ENCODE measurements at places on chromosomes 4 and X.

DNA sequence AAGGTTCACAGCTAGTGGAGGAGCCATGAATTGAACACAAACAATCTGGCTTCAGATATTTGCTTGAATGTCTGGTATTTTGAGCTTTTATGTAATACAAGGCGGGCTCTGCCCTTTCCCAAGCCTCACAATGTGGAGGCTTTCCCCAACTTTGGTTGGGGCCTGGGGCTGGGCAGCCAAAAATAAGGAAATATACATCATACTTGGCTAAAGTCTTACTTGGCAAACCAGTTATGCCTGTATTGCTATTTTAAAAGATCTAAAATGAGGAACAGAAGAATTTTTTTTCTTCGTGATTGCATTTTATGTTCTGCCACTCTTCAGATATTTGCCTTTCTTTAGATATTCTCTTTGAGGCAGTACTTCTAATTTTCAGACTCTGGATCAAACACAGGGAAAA is 26.1 kb downstream of the ARFIP1 start:
- no peak for DNase-seq

GRCh38 chr4:148808416-148808815 is 366.2 kb upstream of the NR3C2 start:
- no peak for DNase-seq

DNA sequence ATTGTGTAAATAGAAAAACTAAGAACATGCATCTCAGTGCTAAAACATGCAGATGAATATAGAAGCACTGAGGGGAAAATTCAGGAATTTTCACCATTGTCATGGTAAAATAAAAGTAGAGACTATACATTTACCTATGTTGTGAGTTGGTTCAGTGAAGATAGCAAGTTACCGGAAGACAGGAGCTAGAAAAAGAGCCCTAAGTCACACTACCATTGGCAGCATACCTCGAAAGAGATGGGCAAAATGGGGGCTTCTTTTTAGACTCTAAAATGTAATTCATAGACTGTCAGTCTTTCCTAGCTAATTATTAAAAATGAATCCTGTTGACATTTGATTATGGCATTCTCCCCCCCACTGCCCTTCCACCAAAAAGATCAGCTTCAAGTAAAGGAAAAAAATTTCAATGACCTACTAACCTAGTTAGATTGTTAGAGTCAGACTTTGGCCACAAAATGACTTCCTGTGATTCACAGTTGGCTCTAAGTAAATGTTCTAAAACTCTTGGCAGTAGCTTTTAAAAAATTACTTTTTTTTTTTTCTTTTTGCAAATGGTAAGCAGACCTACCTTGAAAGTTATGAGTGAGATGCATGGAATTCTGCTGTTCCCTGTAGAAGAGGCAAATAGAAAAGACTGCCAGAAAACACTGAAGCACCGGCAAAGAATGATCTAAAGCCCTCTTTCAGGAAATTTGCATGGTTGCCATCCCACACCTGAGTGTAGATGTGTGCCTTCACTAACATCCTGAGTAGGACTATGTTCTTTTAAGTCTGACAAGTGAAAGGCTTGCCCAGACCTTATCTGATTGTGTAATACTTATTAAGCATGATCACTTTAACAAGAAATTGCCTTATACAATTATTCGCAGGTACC is 26.4 kb upstream of the ARSJ start:
- no peak for DNase-seq

- DNase-seq = no peak
Observed at GRCh38 chr4:8331575-8331955, 62.0 kb downstream of the HTRA3 start.

DNA sequence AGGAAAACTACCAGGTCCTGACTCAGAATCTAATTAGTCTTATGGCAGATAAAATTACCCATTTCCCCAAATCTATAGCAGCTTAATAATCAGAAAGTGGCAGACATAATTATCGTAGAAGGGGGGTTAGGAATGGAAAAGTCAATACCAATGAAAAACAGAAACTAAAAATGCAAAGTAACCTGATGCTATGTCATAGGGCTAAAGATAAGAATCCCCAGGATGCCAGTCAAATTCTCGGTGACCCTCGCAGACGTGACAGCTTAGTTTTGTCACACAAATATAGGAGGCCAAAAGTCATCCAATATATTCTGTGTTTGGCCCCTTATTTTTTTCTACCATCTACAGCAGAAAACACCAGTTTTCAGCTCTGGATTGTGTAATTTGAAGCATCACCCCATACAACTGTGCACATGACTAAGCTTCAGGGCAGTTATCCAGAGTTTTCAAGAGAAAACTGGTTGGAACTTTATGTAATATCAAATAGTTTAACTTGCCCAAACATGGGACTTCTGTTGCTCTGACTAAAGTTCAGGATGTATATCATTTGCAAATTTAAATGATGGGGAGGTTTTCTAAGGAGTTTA is 30.9 kb downstream of the RASSF6 start:
- no peak for DNase-seq

GRCh38 chr4:75545526-75545925 is 10.3 kb upstream of the ODAPH start:
- no peak for DNase-seq

- no peak for DNase-seq
Observed at GRCh38 chrX:9252182-9252581, 212.7 kb upstream of the TBL1X start.

GRCh38 chr4:74105656-74106280 is 6.8 kb upstream of the CXCL2 start:
- DNase-seq = no peak

DNA sequence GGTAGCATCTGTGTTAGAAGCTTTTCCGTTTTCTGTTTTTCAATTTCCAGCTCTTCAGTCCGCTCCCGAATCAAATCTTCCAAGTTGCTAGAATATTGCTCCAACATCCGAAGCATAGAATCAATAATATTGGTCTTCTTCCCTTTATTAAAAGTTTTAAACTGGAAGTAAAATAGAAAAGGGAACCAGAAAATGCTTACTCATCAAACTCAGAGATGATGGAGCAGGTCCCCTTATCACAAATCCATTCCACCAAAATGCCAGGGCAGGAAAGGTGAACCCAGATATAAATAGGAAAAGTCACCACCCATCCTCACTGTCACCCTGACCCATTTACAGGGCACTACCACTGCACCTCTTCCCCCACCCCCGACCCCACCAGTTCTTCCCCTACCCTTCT is 89.0 kb downstream of the GUCY2F start:
- DNase-seq = no peak

DNA sequence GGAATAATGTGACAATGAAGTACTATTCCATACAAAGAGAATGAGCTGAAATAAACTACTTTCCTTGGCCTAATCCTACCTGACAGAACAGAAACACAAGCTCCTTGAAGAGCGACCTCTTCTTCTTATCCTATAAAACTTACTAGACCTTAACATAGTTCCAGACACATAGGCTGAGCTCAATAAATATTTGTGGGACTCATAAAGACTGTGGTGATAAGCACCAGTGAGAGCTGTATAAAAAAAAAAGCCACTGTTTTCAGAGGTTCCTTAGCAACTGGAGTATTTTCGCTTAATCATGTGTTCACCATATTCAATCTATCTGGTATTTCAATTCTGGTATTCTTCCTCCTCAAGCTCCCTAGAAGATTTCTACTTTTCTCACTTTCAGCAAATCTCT is 1129.6 kb downstream of the STPG2 start:
- DNase-seq = no peak

- no peak for DNase-seq
Observed at GRCh38 chr4:138978028-138978585, 37.5 kb upstream of the NOCT start.

DNA sequence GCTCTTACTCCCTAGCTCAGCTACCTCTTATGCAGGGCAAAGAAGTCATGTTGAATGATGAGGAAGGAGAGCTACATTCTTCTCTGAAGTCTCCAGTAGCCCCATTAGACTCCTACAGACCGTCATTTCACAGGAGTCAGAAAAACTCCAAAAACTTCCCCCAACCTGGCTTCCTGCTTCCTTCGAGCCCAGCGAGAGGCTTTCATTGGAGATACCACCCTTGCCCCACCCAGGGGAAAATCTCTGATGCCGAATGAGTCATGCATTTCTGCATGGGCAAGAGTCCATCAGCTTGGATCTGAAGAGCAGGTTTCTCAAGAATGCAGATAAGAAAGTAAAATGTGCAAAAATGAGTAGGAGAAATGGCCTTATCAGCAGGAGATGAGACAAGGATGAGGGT is 53.0 kb downstream of the ARSF start:
- no peak for DNase-seq

- DNase-seq = no peak
Observed at GRCh38 chr4:2785613-2786012, 7.3 kb upstream of the SH3BP2 start.

GRCh38 chr4:123350191-123350544 is 46.4 kb upstream of the SPRY1 start:
- DNase-seq = no peak

- no peak for DNase-seq
Observed at GRCh38 chrX:112669824-112670223, 9.9 kb downstream of the LHFPL1 start.

GRCh38 chrX:69807400-69807799 is 191.5 kb downstream of the EDA start:
- DNase-seq = no peak

GRCh38 chr4:117225471-117225870 is 140.1 kb upstream of the TRAM1L1 start:
- DNase-seq = no peak

All from activated T-helper 9 cell treated with anti-CD3 and anti-CD28 coated beads, Interleukin-2, amount 50 U/mL, for 16 hours (primary cell).